ENCODE measurements at places on chromosomes 3 and 15.

DNA sequence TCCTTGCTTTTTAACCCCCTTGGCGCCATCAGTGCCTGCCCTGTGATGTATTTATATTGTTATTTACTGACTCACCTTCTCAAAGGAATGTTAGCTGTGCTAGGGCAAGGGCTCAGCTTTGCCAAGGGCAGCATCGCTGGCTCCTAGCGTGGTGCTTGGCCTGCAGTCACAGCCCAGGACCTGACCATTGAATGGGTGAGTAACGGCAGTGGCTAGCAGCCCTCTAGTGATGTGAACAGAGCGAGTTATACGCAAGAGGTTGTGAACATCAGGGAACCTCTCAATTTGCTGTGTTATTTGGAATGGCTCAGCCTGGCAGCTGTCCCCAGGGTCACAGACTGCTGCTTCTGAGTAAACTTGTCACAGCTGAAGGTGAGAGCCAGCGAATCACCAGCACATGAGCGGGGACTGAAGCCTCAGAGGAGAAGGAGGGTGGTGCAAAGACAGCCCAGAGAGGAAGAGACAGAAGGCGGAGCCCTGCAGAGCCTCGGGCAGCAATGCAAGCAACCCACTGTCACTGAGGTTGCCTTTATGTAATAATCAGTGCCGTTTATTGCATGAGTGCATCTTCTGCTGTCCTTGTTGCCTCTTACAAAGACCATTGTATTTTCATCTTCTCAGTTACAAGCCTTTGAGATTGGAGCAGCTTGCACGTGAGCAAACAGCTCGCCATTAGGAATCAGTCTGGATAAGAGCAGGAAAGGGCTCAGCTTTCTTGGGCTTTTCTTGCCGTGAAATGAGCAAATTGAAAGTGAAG is 158.3 kb downstream of the SLCO3A1 start:
- DNase-seq, result no peak

DNA sequence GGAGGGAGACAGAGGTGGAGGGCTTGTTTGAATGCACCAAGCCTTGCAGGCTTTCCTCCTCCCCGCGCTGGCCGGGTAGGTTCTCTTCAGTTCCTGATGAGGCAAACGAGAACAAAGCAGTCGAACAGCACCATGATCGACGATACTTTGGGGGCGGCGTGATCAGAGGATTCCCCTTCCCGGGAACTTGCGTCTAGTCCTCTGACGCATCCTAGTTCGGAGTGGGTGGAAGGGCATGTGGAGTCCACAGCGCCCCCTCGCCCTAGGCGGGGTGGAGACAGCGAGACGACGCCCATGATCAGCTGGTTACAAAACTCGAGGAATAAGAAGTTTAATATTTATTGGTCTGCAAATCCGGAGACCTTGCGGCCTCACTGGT is 452 bp upstream of the SV2B start:
- no peak for DNase-seq

GRCh38 chr3:73404435-73404834 is 220.3 kb downstream of the PDZRN3 start:
- no peak for DNase-seq

GRCh38 chr15:75693501-75694240 is 19.0 kb downstream of the CSPG4 start:
- no peak for DNase-seq

DNA sequence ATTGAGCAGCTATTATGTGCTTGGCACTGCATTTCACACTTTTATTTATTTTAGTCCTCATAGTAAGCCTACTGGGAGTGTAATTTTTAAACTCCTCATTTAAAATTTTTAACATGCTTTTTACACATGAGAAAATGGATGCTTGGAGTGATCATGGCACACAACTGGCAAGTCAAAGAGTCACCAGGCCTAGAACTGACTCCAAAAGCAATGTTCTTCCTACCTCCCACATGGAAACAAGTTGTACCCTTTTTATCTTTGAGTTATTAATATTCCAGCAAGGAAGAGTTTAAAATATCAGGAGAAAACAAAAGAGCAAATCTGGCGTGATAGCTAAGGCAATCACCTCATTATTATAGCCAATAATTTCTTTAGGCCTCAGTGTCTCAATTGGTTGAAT is 100.6 kb downstream of the MEIS2 start:
- no peak for DNase-seq

- no peak for DNase-seq
Observed at GRCh38 chr3:6467186-6467585, 393.7 kb upstream of the GRM7 start.

GRCh38 chr3:150545419-150546225 is 674 bp downstream of the SERP1 start:
- DNase-seq, result no peak

GRCh38 chr15:62572797-62573196 is 407.7 kb upstream of the C2CD4B start:
- DNase-seq, result no peak

Measured in CD4-positive, CD25-positive, alpha-beta regulatory T cell (primary cell).